ENCODE measurements at places on chromosomes 2 and 18.

GRCh38 chr2:205686783-205687640 is 4.7 kb downstream of the NRP2 start:
- no peak for DNase-seq

GRCh38 chr18:55119434-55119833 is 160.2 kb upstream of the CCDC68 start:
- no peak for DNase-seq

DNA sequence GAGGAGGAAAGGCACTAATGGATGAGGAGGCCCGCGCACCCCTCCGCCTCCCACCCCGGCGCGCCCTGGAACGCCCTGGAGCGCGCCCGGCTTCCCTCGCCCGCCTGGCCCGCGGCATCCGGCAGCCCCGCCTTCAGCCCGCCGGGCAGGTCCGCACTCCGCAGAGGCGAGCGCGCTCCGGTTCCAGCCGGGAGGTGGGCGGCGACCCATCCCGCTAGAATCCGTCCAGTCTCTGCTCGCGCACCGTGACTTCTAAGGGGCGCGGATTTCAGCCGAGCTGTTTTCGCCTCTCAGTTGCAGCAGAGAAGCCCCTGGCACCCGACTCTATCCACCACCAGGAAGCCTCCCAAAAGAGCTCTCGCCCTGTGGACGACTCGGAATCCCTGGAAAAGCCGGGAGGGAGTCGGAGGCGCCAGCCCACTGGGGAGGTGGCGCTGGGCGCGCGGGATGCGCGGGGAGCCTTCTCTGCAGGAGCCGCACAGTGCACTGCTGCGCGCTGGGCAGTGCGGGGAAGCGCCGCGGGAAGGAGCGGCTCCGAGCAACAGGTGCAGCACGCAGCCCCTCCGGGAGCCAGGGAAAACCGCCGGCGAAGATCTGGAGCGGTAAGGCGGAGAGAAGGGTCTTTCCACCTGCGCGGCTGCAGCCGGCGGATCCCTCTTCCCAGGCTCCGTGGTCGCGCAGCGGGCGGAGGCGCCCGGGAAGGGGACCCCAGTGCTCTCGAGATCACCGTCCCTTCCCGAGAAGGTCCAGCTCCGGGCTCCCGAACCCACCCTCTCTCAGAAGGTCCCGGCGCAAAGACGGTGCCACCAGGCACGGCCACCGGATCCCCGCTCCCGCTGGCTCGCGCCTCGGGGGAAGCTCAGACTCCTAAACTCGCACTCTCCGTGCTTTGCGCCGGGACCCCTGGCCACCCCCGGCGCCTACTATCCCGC is at the start of gene GALR1:
TSS of gene GALR1 (plus strand) at position 280 of the 932 bp plus-strand sequence. CDS start 701 bp downstream, outside the sequence.
- no peak for DNase-seq

DNA sequence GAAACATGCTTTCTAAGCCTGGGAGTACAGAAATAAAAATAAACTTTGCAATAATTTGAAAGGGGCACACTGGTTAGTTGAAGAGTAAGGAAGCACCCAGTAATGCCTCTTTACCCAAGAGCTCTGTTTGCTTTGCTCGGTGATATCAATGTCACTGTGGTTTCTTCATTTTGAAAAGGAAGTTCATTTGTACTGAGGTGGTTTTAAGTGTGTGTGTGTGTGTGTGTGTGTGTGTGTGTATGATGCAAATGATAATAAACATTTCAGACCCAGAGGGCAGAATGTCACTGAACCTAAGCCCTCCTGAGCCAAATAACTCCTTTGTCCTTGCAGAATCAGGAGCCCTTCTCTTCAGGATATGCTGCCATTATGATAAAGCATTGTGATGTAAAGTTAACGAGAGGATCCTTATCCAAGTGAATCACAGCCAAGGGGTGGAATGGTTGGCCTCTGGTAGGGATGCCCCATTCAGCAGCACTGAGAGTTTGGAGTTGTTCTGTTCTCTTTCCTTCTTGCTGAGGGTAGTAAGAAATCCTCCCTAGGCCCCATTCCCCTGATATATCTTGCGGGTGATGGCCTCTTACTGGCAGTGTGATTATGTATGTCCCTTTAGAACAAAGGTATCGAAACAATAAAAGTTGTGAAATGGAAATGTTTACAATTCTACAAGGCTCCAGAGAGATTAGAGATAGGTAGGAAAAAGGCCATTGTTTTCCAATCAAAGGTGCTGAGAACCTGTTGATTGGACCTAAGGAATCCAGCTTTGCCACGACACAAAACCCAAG is 7.6 kb downstream of the ITGA6 start:
- DNase-seq, result no peak

DNA sequence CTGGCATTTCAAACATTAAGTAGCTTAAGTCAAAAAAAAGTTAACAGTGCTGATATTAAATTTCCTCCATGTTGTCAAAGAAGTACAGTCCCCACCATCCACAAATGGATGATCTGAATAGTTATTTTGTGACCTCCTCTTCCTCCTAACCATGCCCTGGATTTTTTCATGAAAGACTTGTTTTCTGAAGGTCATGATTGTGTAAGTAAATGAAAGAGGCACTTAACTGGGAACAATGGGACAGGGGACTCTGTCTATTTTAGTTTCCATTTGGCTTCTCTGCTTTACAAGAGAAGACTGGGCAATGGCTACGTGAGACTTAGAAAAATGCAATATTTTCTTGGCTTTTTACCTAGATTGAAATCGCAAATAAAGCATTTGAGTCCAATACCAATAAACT is 32.2 kb downstream of the PECR start:
- no peak for DNase-seq

DNA sequence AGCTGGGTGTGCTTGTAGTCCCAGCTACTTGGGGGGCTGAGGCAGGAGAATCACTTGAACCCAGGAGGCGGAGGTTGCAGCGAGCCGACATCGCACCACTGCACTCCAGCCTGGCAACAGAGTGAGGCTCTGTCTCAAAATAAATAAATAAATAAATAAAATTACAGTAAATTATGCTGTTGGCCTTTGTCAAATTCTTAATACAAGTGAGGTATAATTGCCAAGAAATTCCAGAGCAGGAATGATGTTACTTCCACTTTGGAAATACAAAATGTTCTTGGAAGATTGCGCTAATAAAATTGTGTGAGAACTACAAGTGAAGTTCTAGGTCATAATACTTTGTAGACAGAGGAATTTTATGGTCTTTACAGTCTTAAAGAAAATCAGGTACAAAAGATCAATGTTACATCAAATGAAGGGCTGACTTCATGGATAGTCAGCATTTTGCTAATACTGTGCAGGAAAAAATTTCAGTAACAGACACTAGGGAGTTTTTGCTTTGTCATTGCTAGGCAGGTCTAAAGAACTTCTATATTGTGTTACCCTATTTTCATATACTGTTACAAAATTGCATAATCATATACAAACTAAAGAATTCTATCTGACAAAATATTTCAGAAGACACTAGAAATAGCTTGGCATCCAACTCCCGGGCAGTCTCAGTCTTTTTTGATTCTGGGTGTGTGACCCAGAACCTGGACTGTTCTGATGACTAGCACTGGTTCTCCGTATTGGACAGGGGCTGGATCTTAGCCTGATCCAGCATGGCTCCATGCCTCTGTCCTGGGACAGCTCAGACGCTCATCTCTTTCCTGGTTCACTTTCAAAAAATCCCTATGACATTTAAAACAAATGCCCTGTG is 76.0 kb upstream of the STK17B start:
- no peak for DNase-seq

- no peak for DNase-seq
These were observed 229.5 kb downstream of the CNTNAP5 start for GRCh38 chr2:124254621-124255020.

- no peak for DNase-seq
These were observed 20.4 kb downstream of the TTC32 start for GRCh38 chr2:19881221-19881907.

GRCh38 chr18:12474146-12474545 is 66.4 kb downstream of the PRELID3A start:
- DNase-seq, result no peak

GRCh38 chr2:20182241-20182931 is 42.5 kb downstream of the SDC1 start:
- DNase-seq, result peak; percentile 37

DNA sequence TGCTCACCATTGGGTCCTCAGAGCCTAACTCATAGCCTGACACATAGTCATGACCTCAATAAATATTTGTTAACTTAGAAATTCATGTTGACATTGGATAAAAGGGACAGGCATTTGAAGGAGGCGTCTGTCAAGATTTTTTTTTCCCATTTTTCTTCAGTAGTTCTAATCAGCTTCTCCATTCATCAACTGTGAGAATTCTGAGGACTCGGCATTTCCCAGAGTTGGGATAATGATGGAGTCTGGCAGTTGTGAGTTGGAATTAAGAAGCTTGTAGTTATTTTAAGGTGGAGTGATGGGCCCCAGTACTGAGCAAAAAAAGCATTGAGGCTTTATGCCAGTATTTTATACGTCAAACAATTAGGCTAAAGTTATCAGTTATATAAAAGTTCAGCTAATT is 4.6 kb downstream of the SPATS2L start:
- no peak for DNase-seq

DNA sequence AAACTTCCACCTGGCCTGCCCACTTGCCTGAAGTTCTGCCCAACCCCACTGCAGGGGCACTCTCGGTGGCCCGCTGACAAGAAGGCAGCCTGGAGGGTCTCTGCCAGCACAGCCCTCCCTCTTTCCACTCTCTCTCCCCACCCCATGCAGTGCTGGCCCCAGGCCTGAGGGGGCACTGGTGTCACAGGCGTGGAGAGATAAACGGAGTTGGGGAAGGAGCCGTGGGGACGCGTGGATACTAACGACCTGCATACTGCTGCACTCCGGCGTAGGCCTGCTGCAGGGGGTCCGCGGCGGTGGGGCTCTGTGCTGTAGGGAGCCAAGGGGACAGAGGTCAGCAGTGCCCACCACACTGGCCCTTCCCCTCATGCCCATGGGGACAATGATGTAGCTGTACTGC is 299.3 kb downstream of the CELF4 start:
- no peak for DNase-seq

DNA sequence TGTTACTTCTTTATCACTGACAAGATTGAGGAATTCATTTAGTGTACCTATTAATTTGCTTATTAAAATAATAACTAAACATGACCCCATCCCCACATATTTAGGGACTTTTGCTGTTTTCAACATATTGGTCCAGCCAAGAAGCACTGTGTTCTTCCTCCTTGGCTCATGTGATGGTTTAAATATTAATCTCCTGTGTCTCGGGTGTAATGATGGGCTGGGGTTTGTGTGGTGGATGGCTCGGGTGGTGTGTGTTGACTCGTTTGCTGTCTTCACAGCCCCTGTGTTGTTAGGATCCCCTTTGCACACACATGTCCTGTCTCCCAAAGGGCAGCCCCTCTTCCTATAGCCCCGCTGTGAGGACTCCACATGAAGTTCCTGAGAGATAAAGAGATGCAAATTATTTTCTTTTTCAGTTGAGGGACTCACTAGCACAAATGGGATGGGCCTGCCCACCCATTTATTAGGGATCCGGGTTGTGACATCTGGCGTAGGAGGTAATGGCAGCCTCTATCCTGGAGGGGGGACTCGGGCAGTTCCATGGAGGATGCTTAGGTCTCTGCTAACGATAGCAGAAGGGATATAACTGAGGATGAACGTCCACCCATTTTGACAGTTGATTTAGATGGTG is 53.4 kb downstream of the FHOD3 start:
- DNase-seq, result no peak

DNA sequence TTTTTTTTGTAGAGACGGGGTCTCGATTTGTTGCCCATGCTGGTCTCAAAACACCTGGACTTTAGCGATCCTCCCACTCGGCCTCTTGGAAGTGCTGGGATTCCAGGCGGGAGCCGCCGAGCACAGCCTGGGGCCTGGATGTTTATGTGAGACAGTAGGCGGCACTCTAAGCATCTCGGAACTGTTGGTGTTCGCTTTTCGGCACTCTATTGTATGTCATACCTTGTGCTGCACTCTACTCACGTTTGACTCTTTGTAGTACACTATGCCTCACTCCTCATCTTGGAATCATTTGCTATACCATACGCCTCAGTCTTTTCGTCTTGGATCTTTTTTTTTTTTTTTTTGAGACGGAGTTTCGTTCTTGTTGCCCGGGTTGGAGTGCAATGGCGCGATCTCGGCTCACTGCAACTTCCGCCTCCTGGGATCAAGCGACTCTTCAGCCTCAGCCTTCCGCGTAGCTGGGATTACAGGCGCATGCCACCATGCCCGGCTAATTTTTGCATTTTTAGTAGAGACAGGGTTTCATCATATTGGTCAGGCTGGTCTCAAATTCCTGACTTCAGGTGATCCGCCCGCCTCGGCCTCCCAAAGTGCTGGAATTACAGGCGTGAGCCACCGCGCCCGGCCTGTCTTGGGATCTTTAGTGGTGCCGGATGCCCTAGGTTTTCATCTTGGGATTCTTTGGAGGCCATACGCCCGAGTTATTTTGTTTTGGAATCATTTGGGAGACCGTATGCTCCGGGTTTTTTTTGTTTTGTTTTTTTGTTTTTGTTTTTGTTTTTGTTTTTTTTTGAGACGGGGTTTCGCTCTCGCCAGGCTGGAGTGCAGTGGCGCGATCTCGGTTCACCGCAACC is 24.2 kb upstream of the ZDBF2 start:
- DNase-seq, result no peak

DNA sequence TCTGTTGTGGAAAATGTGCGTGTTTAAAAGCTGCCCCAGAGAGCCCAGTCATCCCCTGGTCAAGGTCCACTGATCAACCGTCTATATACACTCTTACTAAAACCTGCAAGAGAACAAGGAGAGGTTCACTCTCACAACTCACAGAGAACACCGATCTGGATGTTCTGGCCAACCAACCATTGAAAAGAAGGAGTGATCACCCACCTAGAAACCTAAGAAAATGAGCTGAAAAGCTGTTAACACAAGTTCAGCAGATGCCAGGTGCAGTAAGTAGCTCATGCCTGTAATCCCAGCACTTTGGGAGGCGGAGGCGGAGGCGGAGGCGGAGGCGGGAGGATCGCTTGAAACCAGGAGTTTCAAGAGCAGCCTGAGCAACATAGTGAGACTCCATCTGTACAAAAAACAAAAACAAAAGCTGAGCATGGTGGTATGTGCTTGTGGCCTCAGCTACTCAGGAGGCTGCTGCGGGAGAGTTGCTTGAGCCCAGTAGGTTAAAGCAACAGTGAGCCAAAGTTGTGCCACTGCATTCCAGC is 14.5 kb downstream of the ATG16L1 start:
- DNase-seq, result peak; percentile 92

- no peak for DNase-seq
These were observed 155.3 kb downstream of the ANTXR1 start for GRCh38 chr2:69168144-69168813.

GRCh38 chr2:97966545-97967215 is 29.1 kb downstream of the TMEM131 start:
- no peak for DNase-seq

GRCh38 chr2:33812707-33813106 is 213.6 kb upstream of the FAM98A start:
- no peak for DNase-seq

GRCh38 chr18:3114026-3114425 is 101.1 kb upstream of the LPIN2 start:
- no peak for DNase-seq

GRCh38 chr2:58794103-58794502 is 553.0 kb upstream of the FANCL start:
- no peak for DNase-seq

DNA sequence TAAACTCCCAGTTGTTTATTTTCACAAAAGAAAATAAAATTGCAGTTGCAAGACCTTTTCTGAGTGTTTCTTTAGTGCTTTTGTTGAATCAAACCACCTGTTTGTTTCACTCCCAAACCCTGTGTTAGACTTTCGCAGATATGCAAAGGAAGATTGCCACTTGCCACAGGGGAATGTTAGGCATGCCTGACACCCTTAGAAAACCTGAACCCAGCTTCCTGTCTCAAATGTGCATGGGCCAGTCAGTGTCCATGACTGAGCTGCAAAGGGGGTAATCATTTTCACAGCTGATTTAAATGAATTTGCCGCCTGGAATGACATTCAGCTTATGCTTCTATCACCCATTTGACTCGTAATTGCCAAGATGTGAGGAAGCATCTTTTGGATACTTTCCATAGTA is 17.5 kb downstream of the TGOLN2 start:
- no peak for DNase-seq
